ENCODE measurements at places on chromosomes 6 and 20.
A peak's percentile ranks its signal among the peaks of the same experiment; 100 is the strongest.

DNA sequence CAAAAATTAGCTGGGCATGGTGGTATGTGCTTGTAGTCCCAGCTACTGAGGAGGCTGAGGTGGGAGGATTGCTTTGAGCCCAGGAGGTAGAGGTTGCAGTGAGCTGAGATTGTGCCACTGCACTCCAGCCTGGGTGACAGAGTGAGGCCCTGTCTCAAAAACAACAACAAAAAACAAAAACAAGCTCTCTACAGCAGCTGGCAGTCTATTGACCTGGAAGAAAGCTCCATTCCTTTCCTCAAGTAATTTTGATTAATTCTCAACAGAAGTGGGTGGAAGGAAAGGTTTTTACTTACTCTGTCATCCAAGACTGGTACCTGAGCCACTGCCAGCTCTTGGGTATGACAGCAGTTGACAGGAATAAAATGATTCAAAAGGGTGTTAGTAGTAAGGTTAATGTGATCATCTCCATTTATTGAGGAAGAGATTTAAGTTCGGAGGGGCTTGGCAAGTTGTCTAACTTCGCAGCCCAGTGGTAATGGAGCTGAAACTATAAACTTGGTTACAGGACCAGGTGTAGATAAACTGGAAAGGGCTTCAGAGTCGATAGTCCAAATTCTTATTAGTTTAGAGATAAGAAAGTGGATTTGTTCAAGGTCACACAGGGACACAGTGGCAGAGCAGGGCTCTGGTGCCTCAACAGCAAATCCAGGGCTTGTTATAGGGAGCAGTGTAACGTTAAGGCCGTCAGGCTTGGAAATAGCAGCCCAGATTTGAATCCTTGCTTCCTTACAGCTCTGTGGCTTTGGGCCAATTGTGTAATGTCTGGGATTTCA is 14.8 kb downstream of the SRSF3 start:
- no peak for DNase-seq

DNA sequence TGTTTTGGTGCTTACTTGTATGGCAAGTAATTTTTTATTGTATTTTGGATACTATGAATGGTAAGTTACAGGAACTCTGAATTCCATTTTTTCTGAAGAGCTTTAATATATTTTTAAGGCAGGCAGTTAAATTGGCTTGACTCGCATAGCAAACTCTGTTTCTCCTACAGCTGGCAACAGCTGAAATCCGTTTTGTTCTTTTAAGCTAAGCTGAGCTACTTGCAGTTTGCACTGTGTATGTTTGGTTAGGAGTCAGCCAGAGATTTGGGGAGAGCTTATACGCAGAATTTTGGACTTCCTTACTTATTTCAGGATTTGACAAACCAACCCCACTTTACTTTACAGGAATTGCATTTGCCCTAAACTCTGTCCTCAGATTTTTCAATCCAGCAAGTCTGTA is 179.1 kb downstream of the COL19A1 start:
- no peak for DNase-seq

DNA sequence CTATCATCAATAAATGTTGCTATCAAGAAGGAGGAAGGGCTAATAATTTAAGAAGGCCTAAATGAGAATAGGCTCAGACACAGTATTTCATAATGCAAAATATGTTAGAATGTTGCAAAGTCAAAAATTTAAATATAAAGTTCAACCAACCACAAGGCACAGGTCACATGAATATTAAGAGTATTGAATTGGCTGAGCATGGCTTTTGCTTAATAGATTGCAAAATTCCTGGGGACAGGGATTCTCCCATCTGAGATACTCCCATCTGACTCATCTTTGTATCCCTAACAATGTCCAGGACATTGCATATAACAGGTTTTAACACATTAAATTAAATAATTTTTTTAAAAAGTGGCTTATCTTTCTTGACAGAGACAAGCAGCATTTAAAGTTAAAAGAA is 32.9 kb upstream of the UTRN start:
- no peak for DNase-seq

- no peak for DNase-seq
Observed at GRCh38 chr20:23920408-23921325, 41.1 kb upstream of the CST5 start.

DNA sequence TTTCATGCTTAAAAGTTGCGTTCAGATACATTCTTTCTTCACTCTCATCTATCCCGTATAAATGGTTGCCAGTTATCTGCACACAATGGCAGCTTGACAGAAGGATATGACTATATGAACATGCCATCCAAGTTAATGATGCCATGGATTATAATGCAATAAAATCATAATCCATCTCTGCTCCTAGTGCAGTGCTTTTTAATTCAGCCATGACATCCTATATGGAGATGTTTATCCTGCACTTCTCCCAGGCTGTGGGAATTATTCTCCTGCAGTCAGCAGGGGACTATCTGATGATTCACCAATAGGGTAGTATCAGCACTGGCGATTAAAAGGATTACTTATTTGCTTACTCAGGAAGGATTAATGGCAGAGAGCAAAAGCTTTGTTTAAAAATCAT is 273.8 kb downstream of the SAMD5 start:
- no peak for DNase-seq

- DNase-seq = no peak
Observed at GRCh38 chr6:10112871-10113549, 301.9 kb downstream of the TFAP2A start.

DNA sequence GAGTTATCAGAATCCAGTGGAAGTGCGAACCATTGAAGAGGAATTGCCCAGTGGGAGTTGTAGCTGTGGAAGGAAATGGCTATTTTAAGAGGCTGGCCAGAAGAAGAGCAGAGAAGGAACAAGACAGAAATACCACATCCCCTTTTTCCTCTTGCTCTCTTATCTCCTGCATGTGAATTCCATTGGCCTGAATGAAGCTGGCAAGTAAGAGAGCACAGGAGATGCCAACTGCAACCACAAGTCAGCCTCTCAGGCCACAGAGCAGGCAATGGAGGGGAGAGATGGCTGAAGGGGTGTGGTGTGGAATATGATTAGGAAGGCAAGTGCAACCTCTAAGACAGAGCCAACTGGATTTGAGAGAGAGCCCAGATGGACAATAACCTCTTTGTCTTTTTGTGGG is 362.7 kb upstream of the IMPG1 start:
- no peak for DNase-seq

DNA sequence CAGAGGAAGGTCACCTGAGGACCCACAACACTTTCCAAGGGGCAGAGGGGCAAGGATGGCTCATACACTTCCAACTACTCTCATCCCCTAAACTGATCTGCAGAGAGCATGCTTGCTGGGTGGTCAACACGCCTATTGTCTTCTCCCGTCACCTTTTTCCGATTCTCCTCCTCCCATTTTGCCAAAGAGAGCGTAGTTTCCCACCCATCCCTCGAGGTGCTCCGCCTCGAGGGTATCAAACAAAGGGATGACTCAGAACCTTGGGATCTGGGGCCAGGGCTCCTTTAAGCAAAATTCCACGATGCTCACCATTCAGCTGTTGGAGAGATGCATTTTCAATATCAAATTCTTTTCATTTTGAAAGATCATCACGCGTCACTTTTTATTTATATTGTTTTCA is 507.5 kb upstream of the SULF2 start:
- no peak for DNase-seq

- DNase-seq = no peak
Observed at GRCh38 chr6:2651536-2651935, 99.2 kb downstream of the MYLK4 start.

GRCh38 chr6:153942361-153942760 is 96.7 kb upstream of the OPRM1 start:
- no peak for DNase-seq

GRCh38 chr20:47262365-47263013 is 94.0 kb downstream of the ZMYND8 start:
- peak; percentile 80 for DNase-seq

DNA sequence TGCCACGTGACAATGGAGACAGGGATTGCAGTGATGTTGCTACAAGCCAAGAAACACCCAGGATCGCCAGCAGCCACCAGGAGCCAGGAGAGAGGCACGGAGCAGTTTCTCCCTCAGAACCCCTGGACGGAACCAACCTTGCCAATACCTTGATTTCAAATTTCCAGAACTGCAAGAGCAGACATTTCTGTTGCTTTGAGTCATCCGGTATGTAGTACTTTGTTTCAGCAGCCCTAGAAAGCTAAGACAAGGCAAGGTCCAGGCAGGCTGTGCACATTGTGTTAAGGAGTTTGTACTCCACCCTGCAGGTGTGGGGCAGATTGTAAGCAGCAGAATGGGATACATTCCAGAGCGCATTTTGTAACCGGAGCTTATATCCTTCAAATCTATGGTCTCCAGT is 48.3 kb downstream of the TRERF1 start:
- no peak for DNase-seq

GRCh38 chr6:3324262-3324942 is 65.7 kb downstream of the PSMG4 start:
- DNase-seq = no peak

DNA sequence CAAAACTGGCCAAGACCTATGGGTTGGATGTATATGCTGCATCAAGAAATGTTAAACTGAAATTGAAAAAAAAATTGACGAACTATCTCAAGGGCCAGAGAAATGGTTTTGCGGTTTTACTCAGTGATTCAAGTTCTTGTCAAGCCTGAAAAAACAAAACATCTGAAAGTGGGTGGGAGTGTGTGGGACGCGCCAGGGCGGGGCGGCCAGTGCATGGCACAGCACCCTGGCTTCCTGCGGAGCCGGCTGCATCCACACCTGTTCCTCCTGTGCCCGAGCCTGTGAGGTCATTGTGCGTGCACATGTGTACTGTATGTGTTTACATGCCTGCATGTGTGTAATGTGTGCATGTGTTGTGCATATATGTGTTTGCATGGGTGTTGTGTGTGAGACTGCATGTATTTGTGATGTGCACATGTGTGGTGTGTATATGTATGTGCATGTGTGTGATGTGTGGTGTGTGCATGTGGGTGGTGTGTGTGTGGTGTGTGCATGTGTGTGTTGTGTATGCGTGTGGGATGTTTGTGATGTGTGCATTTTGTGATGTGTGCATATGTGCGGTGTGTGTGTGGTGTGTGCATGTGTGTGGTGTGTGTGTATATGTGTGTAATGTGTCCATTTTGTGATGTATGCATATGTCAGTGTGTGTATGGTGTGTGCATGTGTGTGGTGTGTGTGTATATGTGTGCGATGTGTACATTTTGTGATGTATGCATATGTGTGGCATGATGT is 59.8 kb downstream of the CDH4 start:
- DNase-seq = no peak

- no peak for DNase-seq
Observed at GRCh38 chr20:4234128-4234527, 218.8 kb upstream of the RNF24 start.

DNA sequence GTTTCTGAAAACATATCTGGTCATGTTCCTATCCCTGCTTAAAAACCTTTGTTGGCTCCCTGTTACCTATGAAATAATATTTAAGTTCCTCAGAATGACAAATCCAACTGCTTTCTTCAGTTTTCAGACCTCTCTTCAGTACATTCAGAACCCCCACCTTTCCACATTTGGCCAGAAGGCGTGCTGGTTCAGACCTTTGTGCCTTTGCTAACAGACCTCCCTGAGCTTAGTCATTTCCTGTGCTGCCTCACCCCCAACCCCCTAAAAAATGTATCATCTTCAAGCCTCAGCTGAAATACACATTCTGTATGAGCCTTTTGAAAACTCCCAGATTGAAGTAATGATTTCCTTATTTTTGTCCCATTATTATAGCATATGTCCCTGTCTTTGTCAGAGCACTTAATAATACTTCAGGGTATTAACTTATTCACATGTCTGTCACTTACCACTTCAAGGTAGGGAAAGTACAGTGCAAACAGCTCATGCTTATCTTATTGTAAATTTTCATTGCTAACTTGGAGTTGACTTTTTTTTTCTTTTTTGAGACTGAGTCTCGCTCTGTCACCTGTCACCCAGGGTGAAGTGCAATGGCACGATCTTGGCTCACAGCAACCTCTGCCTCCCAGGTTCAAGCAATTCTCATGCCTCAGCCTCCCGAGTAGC is 19.7 kb downstream of the FAM217A start:
- DNase-seq = no peak

Measured in NCI-H1105 treated with DMSO at 0.1 percent for 48 hours (cell line).